ENCODE measurements at places on chromosomes 2 and 18.

GRCh38 chr2:137771064-137771463, 193.2 kb upstream of the HNMT start:
- DNase-seq: no peak

GRCh38 chr2:59727121-59727590, 826.3 kb downstream of the BCL11A start:
- no peak for DNase-seq

GRCh38 chr2:205199165-205199850, 483.0 kb upstream of the NRP2 start:
- DNase-seq: no peak

GRCh38 chr2:217790195-217790594, 212.6 kb downstream of the TNS1 start:
- DNase-seq: no peak

DNA sequence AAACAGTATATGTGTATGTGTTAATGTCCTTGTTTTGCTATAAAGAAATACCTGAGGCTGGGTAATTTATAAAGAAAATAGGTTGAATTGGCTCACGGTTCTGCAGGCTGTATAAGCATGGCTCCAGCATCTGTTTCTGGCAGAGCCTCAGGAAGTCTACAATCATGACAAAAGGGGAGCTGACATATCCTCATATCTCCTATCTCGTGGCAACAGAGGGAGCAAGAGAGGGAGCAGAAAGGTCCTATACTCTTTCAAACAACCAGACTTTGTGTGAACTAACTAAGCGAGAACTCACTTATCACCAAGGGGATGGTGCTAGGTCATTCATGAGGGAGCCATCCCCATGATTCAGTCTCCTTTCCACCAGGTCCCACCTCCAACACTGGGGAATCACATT, 13.0 kb downstream of the CALCRL start:
- DNase-seq: no peak

DNA sequence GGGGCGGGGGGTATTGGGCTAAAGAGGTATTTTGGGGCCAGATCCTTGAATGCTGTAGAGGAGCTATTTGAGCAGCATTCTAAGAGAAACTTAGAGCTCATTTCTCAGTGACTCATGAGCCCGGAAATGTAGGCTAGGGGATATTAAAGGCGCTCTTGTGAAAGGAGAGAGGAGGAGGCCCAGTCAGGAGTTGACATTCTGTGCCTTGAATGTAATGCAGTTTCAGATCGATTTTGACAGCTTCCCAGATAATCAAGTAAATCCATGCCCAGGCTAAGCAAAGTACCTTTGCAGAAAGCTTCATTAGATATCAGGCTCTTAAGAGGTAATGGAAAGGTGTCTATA, 1.5 kb downstream of the CAB39 start:
- DNase-seq: no peak

DNA sequence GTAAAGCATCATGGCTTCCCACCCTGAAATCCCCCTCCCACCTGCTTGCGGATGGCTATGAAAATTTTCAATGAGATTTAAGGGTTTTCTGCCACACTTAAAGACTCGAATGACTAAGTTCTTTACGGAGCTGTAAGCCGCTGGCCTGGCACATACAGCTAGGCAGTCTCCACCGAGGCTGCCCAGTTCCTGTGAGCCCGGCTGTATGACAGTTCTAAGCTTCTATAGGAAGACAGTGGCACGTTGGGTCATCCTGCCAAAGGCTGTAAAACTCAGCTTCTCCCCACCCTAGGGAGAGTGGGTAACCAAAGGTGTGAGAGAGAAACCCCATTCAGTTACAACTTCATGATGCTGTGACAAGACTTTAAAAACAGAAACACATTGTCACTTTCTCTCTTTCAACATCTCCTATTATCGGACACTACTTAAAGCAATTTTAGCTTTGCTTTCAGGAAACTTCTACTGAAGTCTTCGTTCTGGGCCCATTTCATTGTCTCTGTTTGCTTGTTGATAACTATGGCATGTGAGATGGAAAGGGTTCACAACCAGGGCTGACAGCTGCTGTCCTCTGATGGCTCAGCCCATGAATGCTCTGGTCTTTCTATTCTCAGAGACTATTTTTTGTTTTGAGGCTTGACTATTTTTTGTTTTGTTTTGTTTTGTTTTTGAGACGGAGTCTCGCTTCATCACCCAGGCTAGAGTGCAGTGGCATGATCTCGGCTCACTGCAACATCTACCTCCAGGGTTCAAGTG, 7.1 kb downstream of the CASP8 start:
- DNase-seq: no peak

GRCh38 chr2:172095146-172095904, 7.4 kb downstream of the DLX2 start:
- DNase-seq: no peak

DNA sequence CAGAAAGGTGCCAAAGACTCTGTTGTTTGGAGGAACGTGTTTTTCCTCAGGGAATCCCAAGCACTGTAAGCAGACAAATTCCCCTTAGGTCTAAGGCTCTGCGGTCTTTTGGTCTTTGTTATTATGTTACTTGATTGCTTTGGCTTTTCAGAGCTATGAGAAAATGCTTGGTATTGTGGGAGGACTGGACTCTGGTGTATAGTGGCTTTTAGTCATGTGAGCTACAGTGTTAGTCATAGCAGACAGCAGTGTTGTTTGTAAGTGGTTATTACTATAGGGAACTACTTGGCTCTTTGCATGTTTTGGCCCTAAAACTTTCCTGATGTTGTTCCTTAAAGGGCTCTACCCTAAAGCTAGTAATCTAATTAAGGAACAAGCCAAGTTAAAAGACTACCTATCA, 956.2 kb upstream of the LRATD1 start:
- DNase-seq: no peak

- DNase-seq: no peak
Measured at GRCh38 chr2:205218056-205218455, 464.2 kb upstream of the NRP2 start.

DNA sequence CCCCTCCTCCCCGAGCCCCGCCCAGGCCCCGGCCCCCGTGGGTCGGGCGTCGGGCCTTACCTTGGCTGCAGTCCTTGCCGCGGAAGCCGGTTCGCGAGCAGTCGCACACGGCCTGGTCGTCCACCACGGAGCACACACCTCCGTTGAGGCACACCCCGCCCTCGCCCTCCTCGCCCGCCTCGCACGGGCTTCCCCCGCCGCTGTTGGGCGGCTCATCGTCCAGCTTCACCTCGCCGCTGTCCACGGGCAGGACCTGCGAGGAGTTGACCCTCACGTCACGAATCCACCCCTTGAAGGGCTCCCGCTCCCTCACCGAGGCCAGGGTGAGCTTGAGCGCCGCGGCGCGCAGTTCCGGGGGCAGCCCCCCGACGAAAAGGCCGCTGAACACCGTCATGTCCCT, 4.5 kb downstream of the NRXN1 start:
- DNase-seq: no peak

DNA sequence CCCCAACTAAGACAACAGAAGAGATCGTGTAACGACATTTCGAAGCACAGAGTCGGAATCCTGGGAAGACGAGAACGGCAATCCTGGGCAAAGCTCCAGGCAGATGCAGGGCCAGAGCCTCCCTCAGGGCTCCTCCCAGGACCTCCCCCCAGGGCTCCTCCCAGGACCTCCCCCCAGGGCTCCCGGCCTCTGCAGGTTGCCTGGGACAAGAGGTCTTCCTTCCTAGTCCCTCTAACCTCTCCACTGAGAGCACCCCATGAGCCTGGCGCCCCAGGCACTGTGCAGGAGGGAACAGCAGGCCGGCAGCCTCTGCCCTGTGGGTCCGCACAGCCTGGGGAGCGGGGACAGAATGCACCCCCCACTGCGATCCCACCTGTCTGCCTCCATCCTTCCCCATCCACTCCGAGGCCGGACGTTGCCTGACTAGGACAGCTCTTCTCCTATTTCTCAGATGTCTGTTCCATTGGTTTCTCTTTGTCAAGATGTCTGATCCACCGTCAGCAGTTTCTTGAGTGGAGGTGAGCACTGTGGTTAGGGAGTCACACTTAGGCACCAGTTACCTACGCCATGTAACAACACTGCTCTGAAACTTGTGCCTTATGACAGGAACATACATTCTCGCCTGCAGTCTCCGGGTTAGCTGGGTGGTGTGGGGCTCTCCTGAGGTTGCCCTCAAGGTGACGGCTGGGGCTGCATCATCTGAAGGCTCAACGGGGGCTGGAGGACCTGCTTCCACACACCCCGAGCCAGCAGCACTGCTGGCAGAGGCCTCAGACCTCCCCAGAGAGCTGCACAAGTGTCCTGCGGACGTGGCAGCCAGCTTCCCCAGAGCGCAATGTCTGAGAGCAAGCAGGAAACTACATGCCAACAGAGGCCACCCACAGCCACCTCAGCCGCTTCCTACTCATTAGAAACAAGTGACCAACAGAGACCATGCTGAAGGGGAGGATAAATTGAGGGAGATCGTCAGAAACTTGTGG, 28.9 kb downstream of the ADI1 start:
- DNase-seq: no peak

GRCh38 chr2:128408349-128409305, 90.0 kb upstream of the HS6ST1 start:
- no peak for DNase-seq

DNA sequence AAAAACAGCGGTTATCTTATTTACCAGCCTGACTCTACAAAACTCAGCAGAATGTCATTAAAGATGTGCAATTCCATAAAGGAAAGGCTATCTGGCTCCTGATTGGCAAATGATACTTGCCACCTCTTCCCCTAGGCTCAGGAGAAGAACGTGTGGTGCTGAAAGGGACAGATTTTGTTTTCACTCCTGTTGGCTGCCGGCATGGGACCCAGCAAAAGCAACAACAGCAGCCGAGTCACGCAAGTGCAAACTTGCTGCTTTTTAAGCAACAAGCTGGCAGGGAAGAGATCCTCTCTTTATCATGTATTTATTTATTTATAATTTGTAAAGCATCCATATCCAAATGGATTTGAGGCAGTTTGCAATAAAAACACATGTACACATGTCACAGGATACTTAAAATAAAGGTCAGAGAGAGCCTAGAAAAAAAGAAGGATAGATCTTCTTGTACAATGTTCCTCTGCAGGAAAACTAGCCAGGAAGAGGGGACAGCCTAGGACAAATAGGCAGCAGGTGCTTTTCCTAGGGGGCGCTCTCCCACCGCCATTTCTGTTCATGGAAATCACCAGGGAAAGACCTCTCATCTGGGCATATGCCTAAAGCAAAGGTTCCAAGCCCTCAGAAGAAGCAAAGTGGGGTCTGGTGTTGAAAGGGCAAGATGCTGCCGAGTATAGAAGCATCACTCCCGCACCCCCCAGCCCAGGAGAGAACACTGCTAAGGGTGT, 799.3 kb downstream of the BCL11A start:
- no peak for DNase-seq

- DNase-seq: no peak
Measured at GRCh38 chr2:60976256-60976850, 41.2 kb upstream of the PEX13 start.

DNA sequence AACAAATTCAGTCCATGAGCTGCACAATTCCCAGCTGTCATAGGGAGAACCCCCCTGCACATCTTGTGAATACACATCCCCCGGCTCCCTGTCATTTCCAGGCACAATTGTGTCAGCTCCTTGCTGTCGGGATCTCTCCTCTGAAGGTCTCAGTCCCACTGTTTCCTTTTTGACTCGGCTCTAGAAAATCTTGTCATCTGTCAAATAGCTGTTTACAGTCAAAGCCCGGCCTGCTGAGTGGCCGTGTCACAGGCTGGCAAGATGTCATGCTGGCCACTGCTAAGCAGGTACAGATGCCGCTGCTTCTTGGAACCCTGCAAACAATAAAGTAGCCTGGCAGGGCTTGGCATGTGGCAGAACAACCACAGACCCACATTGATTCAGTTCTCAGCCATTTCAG, 61.7 kb downstream of the LYPD1 start:
- DNase-seq: no peak
